T1000 (cell line): ENCODE measurements at places on chromosomes 12 and 14.

- DNase-seq, result no peak
Measured at GRCh38 chr12:3092764-3093163, 15.6 kb downstream of the TSPAN9 start.

GRCh38 chr12:96263449-96263902 is 69.3 kb downstream of the ELK3 start:
- no peak for DNase-seq

DNA sequence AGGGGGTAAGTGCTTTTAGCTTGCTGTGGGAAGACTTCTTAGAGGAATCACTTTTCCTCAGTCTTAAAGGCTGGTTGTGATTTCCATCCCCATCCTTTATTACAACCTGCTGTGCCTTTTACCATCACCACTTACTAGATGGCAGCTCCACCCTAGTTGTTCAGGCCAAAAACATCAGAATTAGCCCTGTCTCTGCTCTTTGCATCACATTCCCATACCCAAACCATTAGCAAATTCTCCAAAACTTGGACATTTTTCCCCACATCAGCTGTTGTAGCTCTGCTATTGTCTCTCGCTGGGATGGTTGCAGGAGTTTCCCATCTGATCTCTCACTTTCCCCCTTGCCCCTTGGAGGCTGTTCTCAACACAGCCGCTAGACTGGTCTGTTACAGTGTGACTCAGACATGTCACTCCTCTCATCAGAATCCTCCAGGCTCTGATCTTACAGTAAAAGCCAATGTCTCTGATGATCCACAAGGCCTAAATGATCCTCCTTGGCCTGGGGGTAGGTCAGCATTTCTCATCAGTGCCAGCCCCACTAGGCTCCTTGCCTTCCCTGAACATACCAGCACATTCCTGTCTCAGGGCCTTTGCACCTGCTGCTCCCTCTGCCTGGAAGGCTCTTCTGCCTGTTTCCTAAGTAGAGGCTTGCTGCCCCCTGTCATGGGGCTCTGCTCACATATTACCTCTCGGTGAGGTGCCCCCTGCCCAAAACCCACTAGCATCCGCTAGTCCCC is 102.5 kb downstream of the BEGAIN start:
- no peak for DNase-seq

DNA sequence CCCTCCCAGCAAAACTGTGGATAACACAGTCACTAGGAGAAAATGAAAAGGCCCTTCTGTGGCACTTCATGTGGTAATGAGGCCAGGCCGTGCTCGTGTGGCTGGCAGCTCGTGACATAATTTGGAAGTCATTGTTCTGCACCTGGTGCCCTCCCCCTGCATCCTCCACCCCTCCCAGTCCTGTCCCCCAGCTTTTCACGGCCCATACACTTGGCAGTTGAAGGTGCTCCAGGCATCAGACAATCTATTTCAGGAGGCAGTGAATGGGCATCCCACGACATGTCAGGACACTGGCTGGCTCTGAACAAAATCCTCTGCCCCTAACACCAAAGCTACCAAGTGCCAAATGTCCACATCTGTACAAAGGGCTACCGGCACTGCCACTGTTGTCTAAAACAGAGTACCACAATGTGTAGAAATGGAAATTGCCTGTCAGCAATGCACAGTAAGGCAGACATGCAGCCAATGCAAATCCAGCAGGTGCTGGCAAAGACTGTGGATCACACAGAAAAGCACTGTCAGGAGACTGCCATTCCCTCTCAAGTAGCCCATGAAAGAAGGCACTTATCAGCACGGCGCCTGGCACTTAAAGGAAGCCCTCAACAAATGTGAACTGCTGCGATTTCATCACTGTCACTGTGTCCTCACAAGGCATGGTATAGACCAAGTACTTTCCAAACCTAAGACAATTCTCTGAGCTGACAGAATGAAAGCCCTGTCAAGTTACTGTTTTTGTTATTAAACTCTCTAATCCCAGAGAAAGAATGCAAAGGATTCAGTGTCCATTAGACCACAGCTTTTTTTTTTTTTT is 39.1 kb downstream of the CORO1C start:
- no peak for DNase-seq

DNA sequence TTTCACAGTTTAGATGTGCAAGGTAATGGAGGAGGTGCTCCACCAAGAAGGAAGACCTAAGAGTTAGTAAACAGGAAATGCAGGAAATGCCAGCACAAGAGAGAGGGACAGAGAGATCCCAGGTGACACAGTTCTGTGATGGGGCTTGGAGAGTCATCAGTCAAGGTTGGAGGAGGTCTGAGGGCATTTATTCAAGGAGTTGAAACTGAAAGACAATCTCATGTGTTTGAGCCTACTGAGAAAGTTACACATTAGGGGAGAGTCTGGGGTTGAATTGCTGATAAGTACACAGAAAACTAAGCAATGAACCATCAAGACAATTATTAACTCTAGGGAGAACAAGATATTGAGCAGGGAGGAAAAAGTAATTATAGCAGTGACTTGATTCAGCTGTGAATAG is 138.5 kb downstream of the ANO6 start:
- DNase-seq, result no peak

GRCh38 chr14:73710737-73711136 is 3.4 kb downstream of the PNMA1 start:
- DNase-seq, result no peak
